Metanephros (tissue), 2 donors: ENCODE measurements at places on chromosomes 3 and 15. TPM values are rescaled to one million over a fixed set of nuclear protein-coding genes. Genes with fewer than 3 reads are reported as not detected.

The GPR62 gene
- total RNA-seq = 0.06 TPM

The ALPK3 gene
- 20.2 TPM for total RNA-seq

The FBXW12 gene
- 0.23 TPM for total RNA-seq

The GAP43 gene
- 1.1 TPM for total RNA-seq

The BSN gene
- total RNA-seq = 1.5 TPM

The SLC12A1 gene
- 578 TPM for total RNA-seq

The CPA3 gene
- total RNA-seq = 1.6 TPM

The TYRO3 gene
- total RNA-seq = 44.0 TPM

The SH2D7 gene
- total RNA-seq = not detected

The ITGA11 gene
- total RNA-seq = 12.9 TPM

The PLD1 gene
- total RNA-seq = 29.8 TPM

The FOXL2NB gene
- not detected for total RNA-seq

The NEK10 gene
- 11.1 TPM for total RNA-seq

The CAMK2N2 gene
- 0.70 TPM for total RNA-seq

The PLA2G4E gene
- 0.29 TPM for total RNA-seq
